ENCODE measurements at places on chromosomes 7 and 10. TPM values are rescaled to one million over a fixed set of nuclear protein-coding genes. Genes with fewer than 3 reads are reported as not detected.
A peak's percentile ranks its signal among the peaks of the same experiment; 100 is the strongest.

Gene FFAR4
- 0.31 TPM for total RNA-seq

Gene LIPJ
- total RNA-seq: not detected

Gene PIK3AP1
- total RNA-seq: 11.2 TPM

Gene PDGFA
- 34.2 TPM for total RNA-seq

Gene RGR
- total RNA-seq: not detected

Gene FZD8
- total RNA-seq: 6.0 TPM

- DNase-seq: no peak
Measured at GRCh38 chr7:155879592-155879991, 67.3 kb upstream of the SHH start.

DNA sequence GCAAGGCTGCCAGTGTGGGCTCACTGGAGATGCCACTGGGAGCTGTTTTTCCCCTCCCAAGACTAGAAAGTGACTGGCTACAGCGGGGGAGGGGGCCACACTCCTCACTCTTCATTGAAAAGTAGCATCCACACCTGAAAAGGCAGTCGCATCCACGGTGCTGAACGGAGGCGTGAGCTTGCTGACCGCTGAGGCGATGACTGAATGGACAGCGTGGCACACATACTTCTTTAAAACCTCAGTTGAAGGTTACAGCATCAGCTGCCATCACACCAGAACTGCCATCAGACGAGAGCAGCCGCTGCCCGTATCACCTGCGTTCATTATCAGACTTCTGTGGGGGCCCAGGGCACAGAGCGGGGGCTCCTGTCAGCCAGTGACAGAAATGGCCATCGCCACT is 327.2 kb downstream of the DNAJB6 start:
- DNase-seq: no peak

GRCh38 chr7:137820677-137821420 is 25.9 kb downstream of the DGKI start:
- peak; percentile 79 for DNase-seq

GRCh38 chr7:141697211-141697871 is 4.6 kb downstream of the DENND11 start:
- no peak for DNase-seq

DNA sequence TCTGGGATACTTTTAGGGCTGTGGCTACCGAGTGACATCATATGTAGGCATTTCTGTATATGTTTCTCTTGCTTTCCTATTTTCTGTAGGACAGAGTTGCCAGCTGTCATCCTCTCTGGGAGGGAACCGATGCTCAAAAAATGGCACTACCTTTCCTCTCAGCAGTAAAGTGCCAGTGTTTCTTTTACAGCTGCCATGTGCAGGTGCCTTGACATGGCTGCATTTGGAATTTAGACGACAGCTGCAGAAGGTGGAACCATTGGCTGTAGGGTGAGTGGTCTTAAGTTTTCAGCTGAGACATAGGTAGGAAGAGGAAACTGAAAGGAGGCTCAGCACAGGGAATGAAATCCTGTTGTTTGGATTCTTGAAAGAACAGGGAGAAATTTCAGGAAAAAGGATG is 20.2 kb upstream of the RPA3 start:
- DNase-seq: no peak

- DNase-seq: no peak
Measured at GRCh38 chr10:51364674-51365073, 290.4 kb downstream of the PRKG1 start.

GRCh38 chr10:5040781-5041470 is 37.3 kb upstream of the AKR1C2 start:
- no peak for DNase-seq

DNA sequence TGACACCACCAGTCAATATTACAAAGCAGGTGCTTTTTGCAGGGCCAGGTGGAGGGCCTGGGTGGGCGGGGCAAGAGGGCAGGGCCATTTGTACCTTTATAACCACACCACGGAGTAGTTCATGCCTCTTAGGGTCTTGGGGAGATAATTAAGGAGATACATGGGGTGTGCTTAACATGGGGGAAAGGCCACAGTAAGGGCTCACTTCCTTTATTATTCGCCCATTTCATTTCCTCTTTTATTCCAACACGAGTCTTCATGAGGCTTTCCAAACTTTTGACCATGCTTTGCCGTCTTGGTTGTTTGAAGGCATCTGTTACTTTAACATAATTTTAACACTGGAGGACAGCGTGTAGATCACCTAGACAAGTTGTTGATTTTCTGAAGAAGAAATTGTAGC is 33.3 kb upstream of the LYZL2 start:
- DNase-seq: no peak

GRCh38 chr10:53702489-53702888 is 929.9 kb upstream of the MBL2 start:
- no peak for DNase-seq

DNA sequence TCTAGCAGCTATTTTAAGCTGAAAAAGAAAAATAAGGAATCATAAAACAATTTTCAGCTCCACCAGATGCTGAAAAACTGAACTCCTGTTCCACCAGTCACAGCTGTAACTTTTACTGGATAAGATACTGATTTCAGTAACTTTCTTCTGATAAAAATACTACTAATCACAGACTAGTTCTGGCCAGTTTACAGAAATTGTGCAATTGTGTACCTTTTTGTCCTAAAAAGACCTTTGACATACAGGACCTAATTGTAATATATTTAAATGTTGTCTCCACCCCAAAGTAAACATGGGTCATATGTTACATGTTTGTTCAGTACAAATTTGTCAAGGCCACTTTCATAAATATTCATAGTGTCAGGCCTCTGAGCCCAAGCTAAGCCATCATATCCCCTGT is 27.1 kb upstream of the PIP start:
- no peak for DNase-seq
